ENCODE measurements at places on chromosomes 5 and 9.

DNA sequence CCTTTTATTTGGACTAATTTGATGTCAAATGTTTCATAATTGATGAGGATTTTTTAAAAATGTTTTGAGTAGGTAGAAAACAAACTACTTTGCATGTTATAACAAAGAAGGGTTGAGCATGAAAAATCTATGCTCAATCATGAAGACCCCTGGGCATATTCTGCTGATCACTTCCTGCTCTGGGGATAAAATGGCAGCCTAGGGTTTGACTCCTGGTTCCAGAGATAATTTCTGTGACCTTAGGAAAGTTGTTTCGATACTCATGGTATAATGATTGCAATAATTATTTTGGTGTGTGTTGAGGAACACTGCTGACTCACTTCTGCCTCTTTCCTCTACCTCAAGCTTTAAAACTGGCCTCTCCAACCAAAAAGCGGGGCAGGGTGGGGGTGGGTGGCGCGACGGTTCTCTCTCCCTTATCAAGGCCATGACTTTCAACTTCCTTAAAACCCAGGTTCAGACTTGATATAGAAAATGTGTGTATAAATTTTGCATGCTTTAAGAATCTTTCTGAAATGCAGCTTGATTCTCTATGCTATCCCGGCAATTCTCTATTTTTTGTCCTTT lies 6.0 kb upstream of the PIP5K1B start:
- DNase-seq: no peak

- no peak for DNase-seq
Measured at GRCh38 chr5:159581502-159582249, 251.4 kb upstream of the IL12B start.

GRCh38 chr9:113501129-113501686 lies 37.7 kb downstream of the RGS3 start:
- DNase-seq: no peak

DNA sequence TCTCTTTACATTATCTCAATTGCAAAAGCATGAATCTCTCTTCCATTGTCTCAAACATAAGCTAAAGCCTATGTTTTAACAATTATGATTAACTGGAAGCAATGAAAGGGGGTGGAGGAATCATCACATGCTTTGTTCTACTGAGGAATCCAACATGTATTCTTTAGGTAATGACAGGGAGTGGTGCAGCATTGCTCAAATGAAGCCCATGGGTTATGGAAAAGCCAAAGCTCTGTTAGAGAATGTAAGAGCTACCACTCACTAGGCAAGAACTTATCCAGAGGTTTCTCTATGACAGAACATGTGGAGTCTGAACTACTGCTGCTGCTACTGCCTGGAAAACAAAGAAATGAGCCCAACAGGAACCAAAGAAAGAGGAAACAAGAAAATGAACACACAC lies 28.7 kb downstream of the KIF3A start:
- DNase-seq: no peak

- DNase-seq: no peak
Measured at GRCh38 chr9:34171753-34172535, 6.9 kb upstream of the UBAP1 start.

DNA sequence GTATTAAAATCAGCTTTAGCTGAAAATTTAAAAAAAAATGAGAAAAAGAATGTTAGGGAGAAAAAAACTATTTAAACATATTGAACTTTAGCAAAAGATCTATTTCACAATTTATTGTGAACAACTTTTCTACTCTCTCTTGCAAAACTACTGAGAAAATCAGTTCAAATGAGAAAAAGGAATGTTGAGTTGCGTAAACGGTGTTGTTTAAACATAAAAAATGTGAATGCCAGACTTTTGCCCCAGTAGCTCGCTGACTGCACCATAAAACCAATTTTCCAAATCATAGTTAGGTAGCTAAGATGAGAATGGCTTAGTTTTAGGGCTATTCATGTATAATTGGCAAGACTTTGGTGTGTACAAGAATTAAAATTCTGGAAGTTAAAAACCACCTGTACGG lies 13.4 kb upstream of the RAD23B start:
- no peak for DNase-seq

GRCh38 chr9:69971643-69972449 lies 71.8 kb upstream of the MAMDC2 start:
- DNase-seq: peak; percentile 49

DNA sequence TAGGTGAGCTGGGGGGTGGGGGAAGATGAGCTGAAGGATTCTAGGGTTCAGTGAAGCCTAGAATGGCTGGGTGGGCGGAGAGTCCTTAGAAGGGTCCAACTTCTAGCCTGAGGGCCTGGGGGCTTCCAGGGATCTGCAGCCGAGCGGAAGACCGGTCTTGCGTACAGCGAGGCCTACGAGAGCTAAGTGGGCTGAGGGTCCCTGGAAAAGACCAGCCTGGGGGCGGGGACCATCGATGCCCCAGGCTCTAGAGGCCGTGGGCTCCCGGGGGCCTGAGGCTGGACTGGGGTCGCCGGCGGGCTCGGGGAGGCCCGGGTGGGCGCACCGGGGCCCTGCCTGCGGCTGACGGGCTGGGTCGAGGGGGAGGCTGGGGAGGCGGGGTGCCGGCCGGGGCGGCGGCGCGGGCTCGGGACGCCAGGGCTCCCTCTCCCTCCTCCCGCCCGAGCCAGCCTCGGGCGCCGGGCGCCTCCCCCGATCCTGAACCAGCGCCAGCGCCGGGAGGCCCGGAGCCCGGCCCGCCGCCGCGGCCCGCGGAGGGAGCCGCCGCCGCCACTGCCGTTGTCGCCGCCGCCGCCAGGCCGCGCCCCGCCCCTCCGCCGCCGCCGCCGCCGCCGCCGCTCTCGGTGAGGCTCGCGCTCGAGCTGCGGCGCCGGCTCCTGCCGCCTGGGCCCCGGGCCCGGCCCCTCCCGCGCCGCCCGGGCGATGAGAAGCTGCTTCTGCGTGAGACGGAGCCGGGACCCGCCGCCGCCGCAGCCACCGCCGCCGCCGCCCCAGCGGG lies at the start of gene MVB12B:
Gene MVB12B, plus strand, starts transcription at position 602 of the 778 bp plus-strand sequence. Its CDS starts 101 bp downstream, at position 703.
- peak; percentile 27 for DNase-seq

GRCh38 chr9:105244734-105245028 lies 230 bp downstream of the SLC44A1 start:
- DNase-seq: no peak

All from progenitor cell of endocrine pancreas (in vitro differentiated cells).